ENCODE measurements at places on chromosomes 3 and 15.

- peak; percentile 36 for DNase-seq
Observed at GRCh38 chr15:90286678-90287077, 21.2 kb downstream of the NGRN start.

- DNase-seq = peak; percentile 32
Observed at GRCh38 chr3:58924578-58924977, 125.2 kb downstream of the CFAP20DC start.

DNA sequence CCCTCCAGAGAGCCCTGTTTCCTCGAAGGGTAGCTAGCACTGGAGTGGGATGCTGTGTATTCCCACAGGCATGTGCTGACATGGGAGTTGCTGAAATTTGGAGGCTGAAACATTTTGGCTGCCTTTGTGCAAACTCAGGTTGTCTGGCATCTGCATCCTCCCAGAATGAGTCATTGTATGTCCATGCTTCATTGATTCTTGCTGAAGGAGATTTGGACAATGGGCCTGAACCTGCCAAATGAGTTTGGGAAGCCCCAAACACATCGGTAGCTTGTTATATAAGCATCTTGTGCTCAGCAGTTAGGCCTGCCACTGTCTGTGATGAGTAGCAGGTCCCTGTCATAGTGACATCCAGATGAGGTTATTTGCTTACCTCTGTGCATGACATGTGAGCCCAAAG is 160.0 kb downstream of the IL5RA start:
- DNase-seq = no peak

DNA sequence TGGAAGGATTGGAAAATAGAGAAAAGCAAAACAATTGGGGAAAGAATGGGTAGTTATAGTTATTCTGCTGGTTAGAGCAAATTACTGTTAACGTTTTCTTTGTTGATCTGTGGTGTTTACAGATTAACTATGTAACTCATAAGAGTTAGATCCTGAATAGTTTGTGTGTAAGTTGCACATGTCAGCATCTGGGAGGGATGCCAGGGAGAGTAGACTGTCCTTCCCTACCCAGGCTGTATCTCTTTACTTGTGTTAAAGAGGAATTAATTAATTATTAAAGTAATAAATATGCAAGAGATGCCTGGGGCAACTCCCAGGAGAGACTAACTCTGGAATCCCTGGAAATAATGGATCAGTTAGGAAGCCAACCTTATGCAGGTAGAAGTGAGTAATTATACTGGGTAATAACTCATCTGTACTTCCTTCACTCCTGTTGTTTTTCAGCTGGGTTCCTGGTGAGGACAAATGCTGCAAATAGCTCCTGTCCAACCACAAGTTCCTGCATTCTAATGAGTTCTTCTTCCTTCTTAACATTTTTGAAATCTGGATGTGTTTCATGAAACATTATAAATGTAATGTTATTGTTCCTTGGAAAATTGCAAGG is 18.9 kb downstream of the GHRL start:
- peak; percentile 17 for DNase-seq

DNA sequence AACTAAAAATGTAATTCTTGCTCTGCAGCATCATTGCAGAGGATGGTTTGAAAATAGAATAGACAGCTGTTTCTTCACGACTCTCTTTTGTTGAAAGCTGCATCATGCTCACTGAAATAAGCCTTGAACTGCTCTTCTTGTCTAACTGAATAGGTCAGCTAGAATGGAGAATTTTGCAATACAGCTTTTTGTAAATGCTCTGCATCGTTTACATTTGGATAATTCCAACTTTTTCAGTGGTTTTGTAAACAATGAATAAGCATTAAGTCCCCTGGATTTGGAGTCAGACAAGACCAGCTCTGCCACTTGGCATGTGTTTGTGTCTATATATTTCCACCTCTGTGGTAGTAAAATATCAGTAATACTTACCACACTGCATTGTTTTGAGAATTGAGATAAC is 95.2 kb downstream of the PLSCR2 start:
- DNase-seq = peak; percentile 60

DNA sequence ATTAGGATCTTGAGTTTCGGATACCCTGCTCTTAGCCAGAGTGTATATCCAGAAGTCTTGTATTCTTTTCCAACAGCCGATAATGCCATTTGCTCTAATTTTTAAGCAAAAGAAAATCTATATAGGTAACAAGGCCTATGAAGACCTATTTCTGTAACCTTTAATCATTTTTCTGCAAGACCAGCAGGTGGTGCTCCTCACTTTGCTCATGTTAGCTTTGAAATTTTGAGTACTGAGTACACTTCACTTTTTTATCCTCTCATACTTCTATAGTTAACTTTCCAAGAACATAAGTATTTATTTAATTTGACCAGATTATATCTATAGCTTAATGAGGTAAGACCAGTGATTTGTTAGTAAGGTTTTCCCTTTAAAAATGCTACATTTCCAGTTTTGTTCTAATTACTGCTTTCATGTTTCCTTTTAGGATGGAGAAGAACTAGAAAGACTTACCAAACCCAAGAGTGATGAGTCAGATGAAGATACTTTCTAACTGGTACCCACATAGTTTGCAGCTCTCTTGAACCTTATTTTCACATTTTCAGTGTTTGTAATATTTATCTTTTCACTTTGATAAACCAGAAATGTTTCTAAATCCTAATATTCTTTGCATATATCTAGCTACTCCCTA is 20.5 kb downstream of the SLC35A5 start:
- peak; percentile 65 for DNase-seq

DNA sequence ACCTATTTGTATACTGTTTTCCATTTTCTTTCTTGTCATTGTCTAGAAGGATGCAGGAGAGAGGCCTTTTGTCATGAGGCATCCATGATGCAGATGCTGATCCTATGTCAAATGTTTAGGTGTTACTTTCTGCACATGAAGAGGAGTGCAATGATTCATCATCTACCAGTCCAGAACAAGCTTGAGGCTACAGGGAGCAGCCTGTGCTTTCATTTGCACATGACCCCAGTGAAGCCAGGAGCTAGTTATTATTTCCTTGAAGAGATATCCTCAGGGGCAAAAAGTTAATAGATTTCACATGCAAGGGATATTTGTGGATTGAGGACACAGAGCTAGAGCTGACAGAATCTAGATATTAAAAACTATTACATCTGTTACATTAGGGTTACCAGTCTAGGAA is 204.4 kb upstream of the TGFBR2 start:
- no peak for DNase-seq

DNA sequence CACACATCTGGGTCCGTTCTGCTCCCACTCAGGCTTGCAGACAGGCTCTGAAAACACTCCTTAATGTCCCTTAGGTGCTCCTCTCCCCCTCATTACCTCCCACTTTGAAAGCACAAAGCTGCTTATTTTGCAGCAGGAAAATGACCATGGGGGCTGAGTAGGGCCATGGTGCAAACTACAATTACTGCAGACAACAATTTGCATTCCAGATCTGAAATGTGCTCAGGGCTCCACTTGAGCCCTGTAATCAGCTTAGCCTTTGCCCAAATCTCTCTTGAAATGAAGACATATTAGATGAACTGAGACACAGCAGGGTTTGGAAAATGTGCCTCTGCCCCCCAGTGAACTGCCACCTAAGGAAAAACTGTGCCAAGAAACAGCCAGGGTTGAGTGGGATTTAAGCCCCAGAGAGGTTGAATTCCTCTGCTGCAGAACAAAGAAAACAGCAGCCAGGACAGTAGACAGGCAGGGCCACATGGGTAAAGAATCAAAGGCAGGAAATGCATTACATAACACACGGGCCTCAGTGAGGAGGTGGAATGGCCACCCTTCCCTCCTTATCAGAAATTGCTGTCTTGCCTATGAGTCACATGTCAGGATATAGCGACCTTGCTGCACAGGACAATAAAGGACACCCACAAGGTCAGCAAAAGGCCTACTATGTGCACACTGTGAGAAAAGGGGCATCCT is 126.8 kb upstream of the ARHGEF3 start:
- DNase-seq = peak; percentile 44

GRCh38 chr3:174548841-174549623 is 310.1 kb upstream of the NAALADL2 start:
- no peak for DNase-seq
